ENCODE measurements at places on chromosomes 3 and 15. TPM values are rescaled to one million over a fixed set of nuclear protein-coding genes. Genes with fewer than 3 reads are reported as not detected.

STRIT1 gene
- not detected for total RNA-seq

GRCh38 chr15:34085746-34086145, 15.9 kb downstream of the EMC7 start:
- no peak for DNase-seq
- H3K4me3 ChIP-seq: no peak overlapping the region
- no peak overlapping the region for H3K27ac ChIP-seq
- H3K36me3 ChIP-seq: peaks cover 2% of the 10 kb centered on the region

DNA sequence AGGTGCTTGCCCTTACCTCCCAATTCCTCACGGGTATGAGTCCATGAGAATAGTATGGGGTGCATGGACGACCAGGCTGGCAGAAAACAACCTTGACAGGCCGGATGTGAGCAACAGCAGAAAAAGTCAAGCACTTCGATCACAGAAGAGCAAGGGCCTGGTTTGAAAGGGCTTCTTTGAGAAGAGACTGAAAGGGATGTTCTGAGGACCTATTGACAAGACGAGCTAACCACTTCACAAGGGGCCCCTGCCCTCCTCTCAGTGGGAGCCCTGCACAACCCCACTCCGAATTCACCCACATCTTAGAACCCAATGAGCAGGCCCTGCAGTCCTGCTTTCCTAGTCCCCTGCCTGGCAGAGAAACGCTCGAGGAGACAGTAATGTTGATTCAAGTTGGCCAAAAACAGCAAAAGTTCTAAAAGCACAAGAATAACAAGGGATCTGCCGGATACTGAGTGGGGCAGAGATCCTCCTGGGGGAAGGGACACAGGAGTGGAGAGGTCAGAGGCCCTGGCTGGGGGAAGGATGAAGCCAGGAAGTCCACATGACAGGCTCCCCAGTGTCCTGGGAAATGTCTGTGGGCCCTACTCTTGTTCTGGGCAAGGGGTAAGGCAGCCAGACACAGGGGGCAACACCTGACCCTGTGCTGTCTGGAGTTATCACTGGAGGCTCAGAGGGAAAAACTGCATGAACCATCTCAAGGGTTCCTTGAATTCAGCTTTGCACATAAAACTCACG, 14.8 kb upstream of the CX3CR1 start:
- H3K27me3 ChIP-seq: no peaks in the 10 kb centered on the region
- no peak for DNase-seq
- H3K27ac ChIP-seq: no peak overlapping the region
- peaks cover 63% of the 10 kb centered on the region for H3K4me1 ChIP-seq
- no peak overlapping the region for H3K4me3 ChIP-seq

- no peak overlapping the region for H3K4me3 ChIP-seq
- H3K27me3 ChIP-seq: no peaks in the 10 kb centered on the region
- H3K27ac ChIP-seq: no peak overlapping the region
- peaks cover 75% of the 10 kb centered on the region for H3K4me1 ChIP-seq
- peaks cover 13% of the 10 kb centered on the region for H3K36me3 ChIP-seq
- DNase-seq: no peak
Measured at GRCh38 chr3:50163572-50164455, 8.7 kb downstream of the SEMA3F start.
